ENCODE measurements at places on chromosomes 12 and 14.

DNA sequence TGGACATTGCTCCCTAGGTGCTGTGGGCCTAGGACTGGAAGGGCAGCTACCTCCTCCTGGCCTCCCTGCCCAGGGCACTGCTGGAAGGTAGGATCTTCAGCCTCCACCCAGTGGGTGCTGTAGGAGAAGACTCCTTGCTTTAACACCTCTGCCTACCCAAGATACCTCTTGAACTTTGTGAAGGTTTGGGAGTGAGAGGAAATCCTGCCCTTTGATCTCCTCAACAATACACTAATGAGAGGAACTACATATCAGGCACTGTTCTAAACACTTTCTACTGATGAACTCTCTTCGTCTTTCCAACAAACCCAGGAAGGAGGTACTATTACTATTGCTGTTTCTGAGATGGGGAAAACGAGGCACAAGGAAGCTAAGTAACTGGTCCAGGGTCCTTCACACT, 66.9 kb downstream of the PLEKHG3 start:
- no peak for DNase-seq

DNA sequence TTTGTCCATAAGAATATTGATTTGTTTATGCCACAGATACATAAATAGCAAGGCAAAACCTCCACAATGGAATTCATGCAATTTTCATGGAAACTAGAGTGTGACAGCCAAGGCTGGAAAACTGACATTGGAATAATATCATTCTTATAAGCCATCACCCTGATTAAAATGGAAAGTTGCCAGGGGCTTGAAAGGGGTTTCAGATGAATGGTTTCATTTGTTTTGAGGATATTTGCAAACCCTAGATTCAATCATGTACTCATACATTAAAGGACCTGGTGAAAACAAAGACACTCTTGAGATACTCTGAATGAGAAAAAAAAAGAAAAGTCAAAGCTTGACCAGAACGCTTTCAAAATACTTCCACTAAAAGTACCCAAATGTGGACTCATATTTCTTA, 205.7 kb downstream of the DIO2 start:
- no peak for DNase-seq

GRCh38 chr12:90963946-90964345, 9.0 kb upstream of the CCER1 start:
- DNase-seq: no peak

GRCh38 chr12:112473056-112473455, 54.3 kb downstream of the PTPN11 start:
- DNase-seq: no peak

- no peak for DNase-seq
Observed at GRCh38 chr14:24137529-24138395, 1.8 kb downstream of the PSME1 start.

- DNase-seq: no peak
Observed at GRCh38 chr14:50658203-50658602, 9.9 kb downstream of the SAV1 start.

GRCh38 chr12:96361074-96361473, 39.2 kb downstream of the CDK17 start:
- no peak for DNase-seq

DNA sequence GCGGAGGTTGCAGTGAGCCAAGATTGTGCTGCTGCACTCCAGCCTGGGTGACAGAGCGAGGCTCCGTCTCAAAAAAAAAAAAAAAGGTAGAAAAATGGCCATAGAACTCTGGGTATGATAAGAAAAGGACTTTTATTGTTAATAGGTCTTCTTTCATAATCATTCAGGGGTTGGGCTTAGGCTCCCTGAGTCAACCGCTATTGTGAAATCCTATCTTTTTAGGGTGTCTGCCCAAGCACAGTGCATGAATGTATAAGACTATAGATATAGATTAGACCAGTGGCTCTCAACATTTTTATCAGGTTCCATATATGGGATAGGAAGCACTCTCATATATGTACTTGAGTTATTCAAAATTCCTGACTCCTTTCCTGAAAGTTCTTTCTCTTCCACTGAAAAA, 48.7 kb upstream of the USP15 start:
- no peak for DNase-seq

DNA sequence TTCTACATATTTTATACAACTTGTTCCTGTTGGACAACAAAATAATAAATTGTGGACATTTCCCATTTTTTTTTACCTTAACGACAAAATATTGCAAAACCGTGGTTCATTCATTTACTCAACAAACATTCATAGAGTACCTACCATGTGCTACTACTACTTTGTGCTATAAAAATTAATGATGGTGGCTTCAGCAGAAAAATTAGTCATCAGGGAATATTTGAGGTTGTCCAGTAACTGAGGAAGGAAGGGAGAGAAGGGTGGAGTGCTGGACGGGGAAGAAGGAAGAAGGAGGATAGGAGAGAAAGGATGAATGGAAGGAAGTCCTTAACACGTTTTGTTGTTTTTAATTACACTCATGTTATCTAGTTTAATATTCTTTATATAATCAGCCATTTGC, 53.7 kb downstream of the PPFIBP1 start:
- DNase-seq: no peak

DNA sequence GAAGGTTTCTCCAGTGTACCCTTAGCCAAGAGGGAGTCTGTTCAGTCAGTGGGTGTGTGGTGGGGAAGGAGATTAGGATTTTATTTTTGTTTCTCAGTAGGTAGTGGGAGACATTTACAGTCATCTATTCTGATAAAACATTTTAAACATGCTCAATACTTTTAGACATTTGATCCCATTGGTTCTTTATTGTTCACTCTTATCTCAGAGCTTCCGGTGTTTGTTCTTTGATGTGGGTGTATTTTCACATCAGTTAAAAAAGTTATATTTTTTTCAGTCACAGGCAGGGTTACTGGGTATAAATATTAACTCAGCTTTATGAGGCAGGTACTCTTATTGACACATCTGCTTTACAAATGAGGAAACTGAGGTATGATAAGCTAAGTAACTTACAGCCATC, 43.3 kb upstream of the LRRK2 start:
- no peak for DNase-seq

DNA sequence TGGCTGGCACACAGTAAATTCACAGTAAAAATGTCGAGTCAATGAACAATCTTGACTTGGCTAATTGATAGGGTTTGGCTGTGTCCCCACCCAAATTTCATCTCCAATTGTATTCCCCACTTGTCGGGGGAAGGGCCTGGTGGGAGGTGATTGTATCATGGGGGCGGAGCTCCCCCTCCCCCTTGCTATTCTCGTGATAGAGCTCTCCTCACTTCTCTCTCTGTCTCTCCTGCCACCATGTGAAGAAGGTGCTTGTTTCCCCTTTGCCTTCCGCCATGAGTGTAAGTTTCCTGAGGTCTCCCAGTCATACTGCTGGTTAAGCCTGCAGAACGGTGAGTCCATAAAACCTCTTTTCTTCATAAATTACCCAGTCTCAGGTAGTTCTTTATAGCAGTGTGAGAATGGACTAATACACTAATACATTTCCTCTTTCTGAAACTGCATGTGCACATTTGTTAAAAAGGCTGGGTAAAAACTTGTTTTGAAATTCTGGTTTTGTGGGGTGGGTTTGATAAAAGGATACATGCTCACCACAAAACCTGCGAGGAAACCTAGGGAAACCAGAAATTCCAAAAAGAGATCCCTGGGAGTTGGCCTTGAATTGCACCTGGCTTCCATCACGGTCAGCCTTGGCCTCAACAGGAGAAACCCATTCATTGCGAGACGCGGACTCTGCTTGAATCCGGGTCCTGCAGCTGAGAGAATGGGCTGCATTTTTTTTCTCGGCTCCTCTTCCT, 16.2 kb upstream of the MYL2 start:
- no peak for DNase-seq

DNA sequence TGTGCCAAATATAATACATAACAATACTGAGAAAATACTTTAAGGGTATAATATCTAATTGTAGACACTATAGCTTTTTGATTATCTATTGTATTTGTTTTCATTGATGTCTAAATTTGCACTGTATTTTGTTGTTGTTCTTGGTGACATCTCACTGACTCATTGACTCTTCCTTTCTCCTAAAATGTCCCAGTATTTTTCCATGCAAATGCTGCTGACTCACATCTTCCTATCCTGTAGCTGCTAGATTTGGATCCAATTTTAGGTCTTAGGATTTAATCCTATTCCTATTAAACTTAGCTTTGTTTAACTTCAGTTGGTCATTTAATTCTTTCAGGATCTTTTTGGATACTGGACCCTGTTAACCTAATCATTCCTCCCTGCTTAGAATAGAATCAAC, 148.5 kb downstream of the TMTC2 start:
- no peak for DNase-seq

GRCh38 chr14:88380405-88380804, 5.1 kb upstream of the SPATA7 start:
- DNase-seq: no peak

- DNase-seq: no peak
Observed at GRCh38 chr12:85369365-85370154, 89.5 kb downstream of the ALX1 start.

DNA sequence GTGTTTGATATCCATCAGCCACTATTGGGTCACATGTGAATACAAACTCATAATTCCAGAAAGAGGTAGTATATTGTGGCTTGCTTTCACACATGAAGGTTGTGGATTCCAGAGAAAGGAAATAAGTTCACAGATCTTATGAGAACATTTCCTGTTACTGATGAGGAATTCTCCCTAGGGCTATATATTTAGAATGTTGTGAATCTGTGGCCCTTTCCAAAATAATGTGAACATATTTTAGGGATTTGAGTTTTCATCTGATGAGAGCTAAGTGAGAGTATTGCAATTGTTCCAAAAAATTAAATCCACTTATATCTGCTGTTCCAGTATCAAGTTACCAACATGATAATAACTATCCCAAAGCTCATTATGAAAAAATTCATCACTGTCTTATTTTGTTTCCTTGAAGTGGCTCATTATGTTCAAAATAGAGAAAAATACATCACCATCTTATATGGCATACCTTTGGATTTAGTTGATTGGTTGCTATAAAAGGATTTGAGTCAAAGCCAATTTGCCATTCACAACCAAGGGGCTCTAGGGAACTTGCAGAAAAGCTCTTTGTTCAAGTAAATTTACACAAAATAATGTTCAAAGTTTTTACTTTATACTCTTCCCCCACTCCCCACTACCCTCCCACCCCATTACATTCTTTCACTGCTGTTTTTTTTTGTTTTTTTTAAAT, 76.3 kb downstream of the MYRFL start:
- DNase-seq: no peak

DNA sequence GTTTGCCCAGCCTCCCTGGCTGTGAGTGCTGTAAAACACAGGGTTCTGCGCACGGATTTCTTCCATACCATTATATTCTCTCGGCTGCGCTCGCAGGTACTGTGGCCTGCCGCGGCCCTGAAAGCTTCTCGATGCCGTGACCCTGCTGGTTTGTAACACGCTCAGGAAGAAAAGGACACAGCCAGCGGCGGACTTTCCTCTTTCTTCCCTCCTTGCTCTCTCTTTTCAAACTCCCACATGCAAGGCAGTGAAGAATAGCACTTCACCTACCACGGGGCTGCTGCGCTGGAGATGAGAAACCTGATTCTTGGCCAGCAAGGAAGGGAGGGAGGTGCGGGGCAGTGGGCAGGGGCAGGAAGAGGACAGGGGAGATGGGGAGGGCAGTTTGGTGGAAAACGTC, 130.2 kb downstream of the RBM19 start:
- no peak for DNase-seq

GRCh38 chr12:2627076-2627834, 167.5 kb upstream of the FKBP4 start:
- DNase-seq: no peak

DNA sequence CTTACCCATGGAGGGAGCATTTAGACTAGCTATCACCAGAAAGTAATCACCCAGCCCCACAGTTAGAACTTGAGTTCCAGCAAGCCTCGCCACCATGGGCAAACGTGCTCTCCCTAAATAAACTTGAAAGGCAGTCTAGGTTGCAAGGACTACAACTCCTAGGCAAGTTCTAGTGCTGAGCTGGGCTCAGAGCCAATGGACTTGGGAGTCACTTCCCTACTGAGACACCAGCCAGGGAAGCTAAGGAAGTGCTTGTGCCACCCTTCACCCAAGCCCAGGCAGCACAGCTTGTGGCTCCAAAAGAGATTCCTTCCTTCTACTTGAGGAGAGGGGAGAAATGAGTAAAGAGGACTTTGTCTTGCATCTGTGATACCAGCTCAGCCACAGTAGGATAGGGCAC, 57.9 kb downstream of the SLCO1A2 start:
- DNase-seq: no peak

- no peak for DNase-seq
Observed at GRCh38 chr12:117208206-117208605, 17.9 kb upstream of the FBXO21 start.

DNA sequence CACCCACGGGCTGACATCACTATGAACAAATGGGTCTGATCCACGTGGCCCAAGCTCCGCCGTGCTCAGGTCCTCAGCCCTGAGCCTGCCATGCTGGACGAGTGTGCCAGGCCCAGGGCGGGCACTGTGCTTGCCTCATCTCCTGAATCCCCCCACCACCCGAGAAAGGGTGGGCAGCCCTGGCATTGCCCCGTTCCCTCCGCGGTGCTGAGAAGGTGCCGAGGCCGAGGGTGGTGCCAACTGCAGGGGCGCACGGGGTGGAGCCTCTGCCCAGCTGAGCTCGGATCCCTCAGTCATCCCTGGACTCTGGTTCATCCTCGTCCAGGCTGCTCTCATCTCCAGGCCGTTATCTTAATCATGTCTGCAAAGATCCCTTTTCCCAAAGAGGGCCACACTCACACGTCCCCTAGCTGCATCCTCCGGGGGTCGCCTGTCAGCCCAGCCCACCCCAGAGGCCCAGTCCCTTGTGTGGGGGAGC, 60.6 kb downstream of the NOC4L start:
- no peak for DNase-seq

DNA sequence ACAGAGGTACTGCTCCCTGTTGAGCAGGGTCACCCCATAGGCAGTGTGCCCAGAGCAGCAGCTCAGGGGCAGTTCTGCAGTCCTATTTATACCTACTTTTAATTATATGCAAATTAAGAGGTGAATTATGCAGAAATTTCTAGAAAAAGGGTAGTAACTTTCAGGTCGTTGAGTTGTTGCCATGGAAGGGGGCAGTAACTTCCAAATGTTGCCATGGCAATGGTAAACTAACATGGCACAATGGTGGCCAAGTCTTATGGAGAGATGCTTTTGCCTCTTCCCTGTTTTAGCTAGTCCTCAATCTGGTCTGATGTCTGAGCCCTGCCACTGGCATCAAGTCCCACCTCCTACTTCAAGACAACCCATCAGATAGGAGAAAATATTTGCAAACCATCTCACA, 30.4 kb upstream of the P2RX7 start:
- no peak for DNase-seq

DNA sequence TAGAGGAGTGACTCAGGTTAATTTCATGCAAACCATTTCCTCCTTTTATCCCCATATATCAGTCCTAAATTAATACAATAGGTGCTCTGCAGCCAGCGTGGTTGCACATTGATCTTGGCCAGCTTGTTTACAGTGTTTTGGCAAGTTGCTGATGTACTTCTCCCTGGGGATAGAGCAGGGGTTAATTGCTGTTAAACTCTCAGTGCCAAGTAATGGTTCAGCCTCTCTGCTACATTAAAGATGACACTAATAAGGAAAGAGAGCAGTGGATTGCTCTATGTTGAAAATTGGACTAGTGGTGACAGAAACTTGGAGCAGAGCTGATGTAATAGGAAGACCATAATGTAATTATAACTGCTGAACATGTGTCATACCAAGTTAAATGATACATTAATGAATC, 717.5 kb downstream of the RERGL start:
- DNase-seq: no peak
